ENCODE measurements at places on chromosomes 13 and 19.

GRCh38 chr19:31166206-31166605 lies 183.0 kb downstream of the TSHZ3 start:
- no peak for DNase-seq

DNA sequence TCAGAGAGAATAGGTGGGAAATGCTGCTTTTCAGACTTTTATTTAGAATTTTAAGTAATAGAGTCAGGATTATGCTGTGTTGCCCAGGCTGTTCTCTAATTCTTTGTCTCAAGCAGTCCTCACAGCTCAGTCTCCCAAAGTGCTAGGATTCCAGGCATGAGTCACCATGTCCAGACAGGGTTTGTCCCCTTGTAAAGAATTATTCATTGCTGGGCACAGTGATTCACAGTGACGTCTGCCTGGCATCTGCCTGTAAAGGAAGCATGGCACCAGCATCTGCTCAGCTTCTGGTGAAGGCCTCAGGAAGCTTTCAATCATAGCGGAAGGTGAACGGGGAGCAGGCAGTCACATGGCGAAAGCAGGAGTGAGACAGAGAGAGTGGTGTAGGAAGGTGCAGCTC lies 17.7 kb downstream of the ZNF763 start:
- DNase-seq = no peak

DNA sequence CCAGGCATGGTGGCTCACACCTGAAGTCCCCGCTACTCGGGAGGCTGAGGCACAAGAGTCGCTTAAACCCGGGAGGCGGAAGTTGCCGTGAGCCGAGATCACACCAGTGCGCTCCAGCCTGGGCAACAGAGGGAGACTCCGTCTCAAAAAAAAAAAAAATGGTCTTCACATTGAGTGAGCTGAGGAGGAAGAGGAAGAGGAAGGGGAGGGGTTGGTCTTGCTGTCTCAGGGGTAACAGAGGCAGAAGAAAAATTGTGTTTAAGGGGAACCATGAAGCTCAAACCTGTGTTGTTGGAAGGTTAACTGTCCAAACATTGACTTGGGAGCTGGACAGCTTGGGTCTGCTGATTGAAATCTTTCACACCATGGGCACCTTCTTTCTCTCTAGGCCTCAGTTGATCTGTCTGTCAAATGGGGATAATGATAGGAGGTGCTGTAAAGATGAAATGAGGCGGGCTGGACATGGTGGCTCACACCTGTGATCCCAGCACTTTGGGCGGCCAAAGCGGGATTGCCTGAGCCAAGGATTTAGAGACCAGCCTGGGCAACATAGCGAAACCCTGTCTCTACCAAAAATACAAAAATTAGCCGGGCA lies 9.8 kb upstream of the SLC44A2 start:
- DNase-seq = no peak

DNA sequence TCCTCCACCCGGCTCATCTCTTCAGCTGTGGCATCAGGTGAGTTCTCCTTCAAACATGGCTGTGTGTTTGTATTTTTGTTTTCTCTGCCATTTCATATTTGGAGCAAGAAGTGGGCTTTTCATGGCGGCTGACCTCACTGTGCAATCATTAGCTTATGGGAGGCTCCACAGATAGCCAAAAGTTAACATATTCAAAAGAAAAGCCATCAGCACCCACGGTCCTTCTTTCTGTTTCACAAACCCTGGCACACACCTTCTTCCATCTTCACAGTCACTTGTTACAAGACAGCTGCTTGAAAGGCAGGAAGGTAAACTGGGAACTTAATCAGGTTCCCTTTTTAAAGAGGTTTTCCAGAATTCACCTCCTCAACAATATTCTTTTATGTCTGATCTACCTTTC lies 69.3 kb upstream of the ATP12A start:
- no peak for DNase-seq

DNA sequence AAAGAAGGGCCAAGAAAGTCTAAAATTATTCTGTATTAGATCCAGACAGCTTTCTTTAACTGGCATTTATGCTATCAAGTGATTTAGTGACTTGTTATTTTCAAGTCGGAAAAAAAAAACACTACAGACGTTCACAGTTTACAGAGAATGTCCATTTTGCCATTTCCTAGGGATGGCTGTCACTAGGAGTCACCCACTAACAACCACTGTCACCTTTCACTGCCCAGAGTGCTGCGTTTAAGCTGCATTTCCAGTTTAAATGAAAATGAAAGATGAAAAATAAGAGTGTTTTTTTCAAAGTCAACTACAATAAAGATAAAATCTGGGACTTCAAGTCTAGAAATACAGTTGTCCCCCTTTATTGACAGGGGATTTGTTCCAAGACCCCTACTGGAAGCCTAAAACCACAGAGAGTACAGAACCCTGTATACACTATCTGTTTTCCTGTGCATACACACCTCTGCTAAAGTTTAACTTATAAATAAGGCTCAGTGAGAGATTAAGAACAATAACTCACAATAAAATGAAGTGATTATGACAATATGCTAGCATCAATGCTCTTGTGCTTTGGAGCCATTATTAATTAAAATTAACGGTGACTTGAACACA lies 112.5 kb downstream of the SACS start:
- DNase-seq = no peak

DNA sequence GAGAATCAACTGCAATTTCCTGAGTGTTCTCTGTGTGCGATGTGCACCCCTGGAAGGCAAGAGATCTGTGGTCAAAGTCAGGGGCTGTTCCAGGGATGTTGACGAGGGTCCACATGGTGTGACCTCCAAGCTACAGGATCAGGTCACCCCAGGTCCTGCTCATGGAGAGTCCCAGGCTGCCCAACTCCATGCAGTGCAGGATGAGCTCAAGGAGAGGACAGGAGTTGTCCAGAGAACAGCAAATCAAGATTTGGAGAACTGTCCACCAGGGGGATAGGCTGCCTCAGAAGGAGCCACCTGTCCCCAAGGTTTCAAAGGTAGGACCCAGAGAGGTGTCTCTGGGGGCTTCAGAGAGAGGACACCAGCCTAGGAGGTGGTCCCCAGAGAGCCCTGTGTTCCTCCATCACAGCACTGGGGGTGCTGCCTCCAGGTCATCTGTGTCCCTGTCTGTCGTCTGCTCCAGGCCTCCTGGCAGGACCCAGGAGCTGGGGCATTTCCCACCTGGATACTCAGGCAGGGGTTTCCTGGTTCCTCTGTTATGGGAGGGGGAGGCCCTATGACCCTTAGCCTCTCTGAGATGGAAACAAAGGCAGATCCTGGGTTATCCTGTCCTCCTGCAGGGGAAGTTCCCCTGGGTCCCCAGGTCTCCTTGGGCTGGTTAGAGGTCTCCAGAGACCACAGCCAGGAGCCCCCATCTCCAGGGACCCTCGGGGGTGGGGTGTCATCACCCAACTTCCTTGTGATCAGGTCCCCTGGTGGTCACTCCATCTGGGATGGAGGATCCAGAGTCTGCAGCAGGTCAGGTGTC lies 2.1 kb upstream of the CEACAM7 start:
- DNase-seq = no peak
